Peyer's patch (tissue), 4 donors: ENCODE measurements at places on chromosomes 5 and 9.

DNA sequence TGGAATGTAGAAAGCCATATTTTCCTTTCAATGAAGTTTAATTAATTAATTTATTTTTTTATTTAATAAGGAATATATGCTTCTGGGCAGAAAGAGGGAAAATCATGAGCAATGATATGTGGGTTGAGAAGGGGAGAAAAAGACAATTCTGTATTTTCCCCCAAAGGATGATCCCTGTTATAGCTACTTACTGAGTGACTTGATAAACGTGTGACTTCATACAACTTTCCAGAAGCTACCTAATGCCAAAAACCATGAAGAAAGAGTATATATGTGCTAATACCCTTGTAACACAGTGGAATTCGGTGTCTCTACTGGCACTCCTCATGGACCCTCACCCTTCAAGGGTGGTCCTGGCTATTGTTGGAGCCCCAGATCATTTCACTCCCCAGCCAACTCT is 335.0 kb upstream of the KLF4 start:
- no peak overlapping the region for H3K27ac ChIP-seq
- no peaks in the 10 kb centered on the region for H3K36me3 ChIP-seq

GRCh38 chr5:74865804-74866595 is at the start of gene FAM169A:
TSS of gene FAM169A (minus strand) at chr5:74866387. CDS start at chr5:74841676, 24,711 bp downstream.
- H3K27me3 ChIP-seq = no peaks in the 10 kb centered on the region
- DNase-seq = no peak
- H3K27ac ChIP-seq = peak within 1 kb of the TSS; percentile 41
- H3K4me1 ChIP-seq = peaks cover 7% of the 10 kb centered on the region

- no peaks in the 10 kb centered on the region for H3K27me3 ChIP-seq
- no peak overlapping the region for H3K27ac ChIP-seq
- H3K4me3 ChIP-seq = no peak overlapping the region
- no peaks in the 10 kb centered on the region for H3K4me1 ChIP-seq
Observed at GRCh38 chr5:57664700-57665099, 182.1 kb upstream of the ACTBL2 start.

DNA sequence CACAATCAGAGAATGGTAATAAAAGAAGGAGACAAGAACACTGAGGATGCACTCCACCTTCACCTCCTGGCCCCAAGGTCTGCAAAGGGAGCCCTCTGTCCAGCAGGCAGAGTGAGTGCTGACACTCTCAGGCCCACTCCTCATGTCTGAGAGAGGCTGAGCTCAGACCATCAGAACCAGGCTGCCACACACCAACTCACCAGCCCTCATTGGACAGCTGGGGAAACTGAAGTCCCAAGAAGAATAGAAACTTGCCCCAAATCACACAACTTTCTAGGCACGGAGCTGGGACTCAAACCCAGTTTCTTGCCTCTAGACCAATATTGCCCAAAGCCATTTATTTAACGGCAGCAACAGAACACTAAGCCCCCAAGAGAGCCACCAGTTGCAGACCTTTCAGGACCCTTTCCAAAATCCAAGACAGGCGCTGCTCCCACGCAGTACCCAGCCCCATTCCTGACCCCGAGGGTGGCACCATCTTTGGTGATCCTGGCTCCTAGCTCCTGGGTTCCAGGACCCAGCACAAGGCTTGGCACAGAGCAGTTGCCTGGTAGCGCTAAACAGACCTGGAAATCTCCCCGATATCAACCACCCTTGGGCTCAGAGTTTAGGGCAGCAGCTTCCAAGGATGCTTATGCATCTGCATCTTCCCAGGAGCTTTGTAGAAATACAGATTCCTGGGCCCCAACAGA is 192.4 kb downstream of the GABBR2 start:
- DNase-seq = no peak
- H3K27ac ChIP-seq = no peak overlapping the region
- H3K36me3 ChIP-seq = no peaks in the 10 kb centered on the region

DNA sequence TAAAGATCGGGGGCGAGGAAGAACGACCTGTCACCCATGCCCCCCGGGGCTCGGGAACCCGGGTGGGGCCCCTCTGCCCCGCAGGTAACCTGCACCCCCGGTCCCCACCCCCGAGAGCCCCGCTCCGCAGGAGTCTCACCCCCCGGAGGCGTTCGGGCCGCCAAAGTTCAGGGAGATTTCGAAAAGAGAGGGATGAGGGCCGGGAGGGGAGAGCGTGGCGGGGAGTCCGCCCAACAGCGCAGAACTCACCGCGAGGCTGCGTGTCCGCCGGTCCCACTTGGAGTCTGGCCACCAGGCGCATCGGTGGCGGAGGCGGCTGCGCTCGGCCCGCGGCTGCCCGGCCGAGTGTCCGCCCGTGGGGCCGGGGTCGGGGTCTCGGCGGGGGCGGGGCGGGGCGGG is at the start of gene PHF19:
Gene PHF19, minus strand, starts transcription at position 347 of the 399 bp plus-strand sequence. CDS start 2,447 bp downstream, outside the sequence.
- no peaks in the 10 kb centered on the region for H3K27me3 ChIP-seq
- peak within 1 kb of the TSS; percentile 94 for H3K27ac ChIP-seq
- peaks cover 17% of the 10 kb centered on the region for H3K4me1 ChIP-seq
- H3K36me3 ChIP-seq = no peaks in the 10 kb centered on the region

- H3K27me3 ChIP-seq = no peaks in the 10 kb centered on the region
- H3K4me3 ChIP-seq = no peak overlapping the region
- H3K27ac ChIP-seq = no peak overlapping the region
Observed at GRCh38 chr9:75023846-75024245, 4.2 kb downstream of the CARNMT1 start.

DNA sequence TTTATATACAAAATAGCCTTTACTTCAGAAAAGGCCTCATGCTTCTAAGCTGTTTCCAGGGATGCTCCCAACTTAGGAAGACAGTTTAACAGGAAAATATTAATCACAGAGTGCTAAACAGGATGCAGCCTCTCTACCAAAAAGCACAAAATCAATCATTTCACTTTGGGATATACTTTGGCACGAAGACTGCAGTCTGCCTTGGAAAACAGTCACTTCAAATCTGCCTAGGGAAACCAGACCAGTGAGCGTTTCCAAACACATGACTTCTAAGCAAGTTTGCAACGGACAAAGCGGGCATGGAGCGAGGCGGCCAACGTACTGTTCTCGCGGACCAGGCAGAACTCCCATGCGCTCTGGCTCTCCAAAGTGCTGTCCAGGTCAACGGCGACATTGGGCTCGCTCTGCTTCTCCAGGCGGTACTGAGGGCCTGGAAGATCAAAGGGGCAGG is 201.0 kb downstream of the MAPKAP1 start:
- no peak for DNase-seq
- no peaks in the 10 kb centered on the region for H3K4me1 ChIP-seq
- no peaks in the 10 kb centered on the region for H3K36me3 ChIP-seq
- no peaks in the 10 kb centered on the region for H3K27me3 ChIP-seq

DNA sequence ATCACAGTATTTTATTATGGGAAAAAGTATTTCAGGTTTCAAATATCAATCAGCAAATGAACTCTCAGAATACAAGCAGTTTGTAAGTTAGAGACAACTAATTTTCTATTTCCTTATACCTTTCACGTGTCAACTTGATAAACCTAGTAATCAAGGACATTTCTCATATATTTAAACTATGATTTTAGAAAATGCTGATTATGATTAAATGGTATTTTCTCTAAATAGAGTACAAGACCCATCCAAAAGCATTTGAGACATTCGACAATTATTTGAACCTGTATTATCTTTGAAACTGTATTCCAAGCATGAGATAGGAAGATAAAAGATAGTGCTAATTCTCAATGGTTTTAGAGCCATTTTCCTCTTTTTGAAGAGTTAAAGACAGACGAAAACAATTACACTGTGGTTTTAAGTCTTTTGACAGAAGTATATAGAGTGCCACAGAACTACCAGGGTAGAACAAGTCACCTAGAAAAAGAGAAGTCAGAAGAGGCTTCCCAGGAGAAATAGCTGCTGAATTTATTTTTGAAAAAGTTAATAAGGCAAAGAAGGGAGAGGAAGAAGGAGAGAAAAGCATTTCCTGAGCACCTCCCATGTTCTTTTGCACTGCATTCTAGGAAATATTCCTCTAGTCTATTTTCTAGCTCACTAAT is 5.6 kb downstream of the MEIKIN start:
- H3K36me3 ChIP-seq = no peaks in the 10 kb centered on the region
- no peak overlapping the region for H3K27ac ChIP-seq
- DNase-seq = no peak
- no peaks in the 10 kb centered on the region for H3K4me1 ChIP-seq
- H3K4me3 ChIP-seq = no peak overlapping the region
- no peaks in the 10 kb centered on the region for H3K27me3 ChIP-seq

- DNase-seq = peak; percentile 88
- peak overlapping the region; percentile 77 for H3K27ac ChIP-seq
- peaks cover 23% of the 10 kb centered on the region for H3K4me1 ChIP-seq
Observed at GRCh38 chr9:127783111-127784008, 2.5 kb upstream of the CDK9 start.

DNA sequence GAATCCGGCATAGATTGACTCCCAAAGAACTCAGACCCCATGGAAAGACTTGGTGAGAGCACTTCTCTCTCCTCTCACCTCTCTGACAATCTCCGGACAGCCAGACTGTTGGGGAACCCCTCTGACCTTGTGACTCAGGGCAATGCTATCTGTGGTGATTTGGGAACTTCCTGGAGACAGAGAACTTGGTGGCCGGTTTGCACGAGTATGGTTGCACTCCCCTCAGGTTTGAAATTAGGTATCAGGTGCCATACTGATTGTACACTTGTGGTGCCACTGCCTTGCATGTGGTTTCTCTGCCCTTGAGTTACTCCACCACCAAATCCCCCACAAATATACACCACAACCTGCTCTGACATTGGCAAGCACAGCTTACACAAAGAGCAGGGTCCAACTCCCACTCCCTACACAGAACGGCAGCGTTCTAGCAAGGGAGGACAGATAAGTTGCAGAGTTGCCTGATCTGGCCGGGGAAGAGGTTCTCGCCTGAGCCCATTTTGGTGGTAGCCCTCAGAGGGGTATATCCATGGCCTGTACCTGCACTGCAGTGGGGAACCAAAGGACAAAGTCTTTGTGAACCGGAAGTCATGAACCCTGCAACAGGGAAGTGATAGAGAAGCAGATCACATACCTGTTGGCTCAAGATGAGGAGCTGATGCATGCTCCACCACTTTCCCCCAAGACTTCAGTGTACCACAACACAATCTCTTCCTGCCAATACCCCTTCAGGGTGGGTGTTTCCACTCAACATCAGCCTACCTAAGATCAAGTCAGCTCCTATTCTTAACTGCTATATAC is 255.1 kb downstream of the MCTP1 start:
- H3K27me3 ChIP-seq = no peaks in the 10 kb centered on the region
- no peak overlapping the region for H3K4me3 ChIP-seq
- no peaks in the 10 kb centered on the region for H3K4me1 ChIP-seq

DNA sequence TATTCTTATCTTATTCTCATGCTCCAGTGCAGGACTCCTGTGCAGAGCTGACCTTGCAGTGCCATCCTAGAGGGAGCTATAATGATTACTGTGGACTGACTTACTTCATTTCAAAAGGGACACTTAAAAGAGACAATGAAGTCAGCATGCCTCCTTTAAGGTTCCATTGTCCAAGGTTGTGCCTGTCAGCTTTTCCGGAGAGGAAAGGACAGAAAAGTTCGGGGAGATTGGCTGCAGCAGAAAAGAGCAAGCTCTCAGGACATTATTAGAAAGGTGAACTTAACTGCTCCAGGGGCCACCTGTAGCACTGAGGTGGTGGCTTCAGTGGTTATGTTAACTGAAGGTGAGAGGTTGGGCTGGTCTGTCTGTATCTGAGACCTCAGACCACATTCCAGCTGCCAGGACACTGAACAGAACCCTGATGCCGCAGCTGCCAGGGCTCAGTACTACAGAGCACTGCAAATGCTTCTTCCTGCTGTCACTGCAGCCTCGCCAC is 112.9 kb downstream of the ST8SIA4 start:
- no peak for DNase-seq
- no peak overlapping the region for H3K4me3 ChIP-seq
- no peaks in the 10 kb centered on the region for H3K4me1 ChIP-seq
- no peaks in the 10 kb centered on the region for H3K36me3 ChIP-seq
